ENCODE measurements at places on chromosomes 6 and 20.

DNA sequence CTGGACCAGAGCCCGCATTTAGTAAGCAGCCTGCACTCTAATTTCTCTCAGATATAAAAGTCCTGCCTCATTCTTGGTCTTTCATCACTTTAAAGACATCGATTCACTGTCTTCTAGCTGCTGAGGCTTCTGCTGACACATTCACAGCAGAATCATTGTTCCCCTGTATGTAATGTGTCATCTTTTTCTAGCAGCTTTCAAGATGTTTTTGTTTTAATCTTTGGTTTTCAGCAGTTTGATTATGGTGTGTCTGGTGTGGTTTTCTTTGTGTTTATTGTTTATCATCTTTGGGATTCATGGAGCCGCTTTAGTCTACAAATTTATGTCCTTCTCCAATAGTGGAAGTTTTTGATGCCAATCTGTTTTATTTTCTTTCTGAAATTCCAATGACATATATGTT is 157.3 kb upstream of the STMND1 start:
- DNase-seq, result no peak

DNA sequence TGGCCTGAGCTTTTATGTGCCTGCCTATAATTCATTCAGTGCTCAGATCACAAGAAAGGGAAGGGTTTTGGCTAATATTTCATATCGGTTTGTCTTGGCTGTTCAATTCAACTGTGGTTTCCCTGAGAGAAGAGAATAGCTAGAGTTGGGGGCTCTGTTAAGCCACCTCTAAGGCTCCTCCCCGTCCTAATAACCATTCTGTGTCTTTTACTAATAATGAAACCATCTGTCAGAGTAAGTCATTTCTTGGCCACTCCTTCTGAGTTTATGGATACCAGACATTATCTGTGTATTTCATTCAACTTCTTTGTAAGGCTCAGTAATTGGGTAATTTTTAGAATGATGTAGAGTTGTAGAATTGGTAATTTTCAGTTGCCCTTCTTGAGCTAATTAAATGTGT is 5.2 kb downstream of the STX11 start:
- no peak for DNase-seq

DNA sequence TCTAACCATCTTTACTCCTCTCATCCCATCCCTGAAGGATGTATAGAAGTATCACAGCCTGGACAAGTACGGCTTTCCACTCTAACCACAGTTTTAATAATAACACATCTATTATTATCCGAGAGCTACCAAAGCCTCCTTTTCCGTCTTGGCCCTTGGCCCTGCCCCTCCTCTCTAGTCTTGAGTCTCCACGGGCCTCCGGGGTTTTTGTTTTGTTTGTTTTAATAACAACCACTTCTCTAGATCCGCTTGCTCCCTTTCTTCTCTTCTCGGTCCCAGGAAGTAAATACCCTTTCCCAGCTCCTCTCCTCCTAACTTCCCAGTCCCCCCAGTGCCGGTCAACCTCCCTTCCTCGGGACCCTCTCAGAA is 661 bp downstream of the LCA5 start:
- DNase-seq, result no peak

DNA sequence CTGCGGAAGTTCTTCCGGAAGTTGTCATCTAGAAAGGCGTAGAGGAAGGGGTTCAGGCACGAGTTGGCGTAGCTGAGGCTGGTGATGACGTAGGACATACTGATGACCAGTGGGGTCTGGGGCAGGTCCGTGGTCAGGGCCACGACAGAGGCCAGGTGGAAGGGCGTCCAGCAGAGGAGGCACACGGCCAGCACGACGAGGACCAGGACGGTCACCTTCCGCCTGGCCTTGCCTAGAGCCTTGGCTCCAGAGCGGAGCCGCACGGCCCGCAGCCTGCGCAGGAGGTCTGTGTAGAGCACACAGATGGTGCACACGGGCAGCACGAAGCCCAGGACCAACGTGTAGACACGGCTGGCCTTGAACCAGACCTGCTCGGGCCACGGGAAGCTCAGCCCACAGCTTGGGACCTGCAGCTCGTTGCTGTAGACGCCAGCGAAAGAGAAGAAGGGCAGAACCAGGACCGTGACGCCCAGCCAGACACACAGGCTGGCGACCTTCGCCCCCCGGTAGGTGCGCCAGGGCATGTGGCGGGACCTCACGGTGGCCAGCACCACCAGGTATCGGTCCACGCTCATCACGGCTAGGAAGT is 1.4 kb downstream of the NPBWR2 start:
- no peak for DNase-seq

DNA sequence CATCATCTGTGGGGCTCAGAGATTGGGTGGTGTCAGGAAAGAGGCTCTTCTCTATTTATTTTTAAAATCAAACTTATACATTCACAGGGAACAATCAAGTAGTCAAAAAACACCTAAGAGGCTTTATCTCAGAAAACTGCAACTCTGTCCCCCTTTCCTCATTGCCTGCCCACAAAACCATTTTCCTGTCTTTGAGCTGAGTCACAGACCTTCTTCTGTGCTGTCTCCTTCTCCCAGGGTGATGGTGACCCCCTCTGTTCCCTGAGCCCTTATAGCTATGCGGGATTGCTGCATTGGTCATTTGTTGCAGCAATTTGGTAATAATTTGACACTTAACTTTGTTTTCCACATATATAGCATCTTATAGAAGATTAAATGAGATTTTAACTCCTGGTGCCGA is 195.2 kb upstream of the PROKR2 start:
- DNase-seq, result no peak

GRCh38 chr6:152948150-152948768 is 34.6 kb downstream of the FBXO5 start:
- DNase-seq, result peak; percentile 23

- no peak for DNase-seq
Observed at GRCh38 chr20:44182135-44182765, 4.7 kb downstream of the JPH2 start.

Data from DMS 273 treated with DMSO at 0.1 percent for 48 hours (cell line).